Mesangial cell (primary cell): ENCODE measurements at places on chromosomes 3 and 15. TPM values are rescaled to one million over a fixed set of nuclear protein-coding genes. Genes with fewer than 3 reads are reported as not detected.

Gene DNAH12
- under 0.01 TPM in 1 of 2 replicates, not detected in the other for total RNA-seq

Gene HSPBAP1
- total RNA-seq = 2.4 and 4.2 TPM in 2 replicates

Gene TTC21A
- total RNA-seq = 4.2 and 5.2 TPM in 2 replicates

Gene TCTA
- 15.2 and 17.7 TPM in 2 replicates for total RNA-seq

Gene B3GALNT1
- 19.1 and 19.7 TPM in 2 replicates for total RNA-seq

Gene USF3
- total RNA-seq = 5.7 and 10.8 TPM in 2 replicates

Gene EXD1
- under 0.01 TPM in 1 of 2 replicates, not detected in the other for total RNA-seq

Gene RGMA
- total RNA-seq = 0.98 and 2.5 TPM in 2 replicates

Gene ACTRT3
- total RNA-seq = 2.6 and 3.3 TPM in 2 replicates

Gene IMP3
- 57.6 and 84.1 TPM in 2 replicates for total RNA-seq

Gene SLC35G2
- 2.8 and 5.2 TPM in 2 replicates for total RNA-seq

Gene TMEM207
- not detected in 2 replicates for total RNA-seq

Gene PLSCR5
- total RNA-seq = not detected in 2 replicates

Gene FETUB
- not detected in 2 replicates for total RNA-seq

Gene FSIP1
- 0.16 and 0.25 TPM in 2 replicates for total RNA-seq

Gene UBE2E2
- total RNA-seq = 36.3 and 50.8 TPM in 2 replicates

Gene SLCO2A1
- total RNA-seq = 0.33 and 2.4 TPM in 2 replicates

Gene KCNMB3
- 0.65 and 1.5 TPM in 2 replicates for total RNA-seq

Gene GP9
- not detected in 2 replicates for total RNA-seq

Gene CNTN3
- under 0.01 TPM in 1 of 2 replicates, not detected in the other for total RNA-seq

Gene ATP2B2
- total RNA-seq = not detected in 2 replicates

Gene USP13
- total RNA-seq = 6.5 and 13.0 TPM in 2 replicates

Gene ARHGAP11A
- 3.7 and 30.8 TPM in 2 replicates for total RNA-seq

Gene MCTP2
- total RNA-seq = 4.4 and 6.3 TPM in 2 replicates

Gene CHST13
- 0.16 and 0.63 TPM in 2 replicates for total RNA-seq

Gene LDHAL6B
- not detected in 2 replicates for total RNA-seq

Gene ADAMTSL3
- total RNA-seq = 0.49 and 1.4 TPM in 2 replicates

Gene ECE2
- total RNA-seq = not detected in 2 replicates

Gene OR5K2
- not detected in 2 replicates for total RNA-seq

Gene INSYN1
- total RNA-seq = 0.81 and 3.8 TPM in 2 replicates

Gene CRABP1
- not detected in 2 replicates for total RNA-seq

Gene C3orf85
- total RNA-seq = not detected in 2 replicates

Gene CSPG5
- total RNA-seq = 0.76 and 1.6 TPM in 2 replicates

Gene TTC23
- total RNA-seq = 15.8 and 21.0 TPM in 2 replicates

Gene KBTBD13
- total RNA-seq = not detected in 2 replicates

Gene MFAP1
- total RNA-seq = 10.1 and 10.6 TPM in 2 replicates

Gene ARRDC4
- total RNA-seq = 1.3 and 22.2 TPM in 2 replicates

Gene GOLGA8H
- total RNA-seq = 0.25 and 0.49 TPM in 2 replicates

Gene TPRG1
- total RNA-seq = not detected in 2 replicates

Gene CFAP100
- total RNA-seq = not detected in 2 replicates

Gene CHRNA3
- total RNA-seq = 0.13 TPM in 1 of 2 replicates, not detected in the other

Gene BNC1
- 15.3 and 41.8 TPM in 2 replicates for total RNA-seq
